K562 (cell line): ENCODE measurements at places on chromosomes 7 and 10.

DNA sequence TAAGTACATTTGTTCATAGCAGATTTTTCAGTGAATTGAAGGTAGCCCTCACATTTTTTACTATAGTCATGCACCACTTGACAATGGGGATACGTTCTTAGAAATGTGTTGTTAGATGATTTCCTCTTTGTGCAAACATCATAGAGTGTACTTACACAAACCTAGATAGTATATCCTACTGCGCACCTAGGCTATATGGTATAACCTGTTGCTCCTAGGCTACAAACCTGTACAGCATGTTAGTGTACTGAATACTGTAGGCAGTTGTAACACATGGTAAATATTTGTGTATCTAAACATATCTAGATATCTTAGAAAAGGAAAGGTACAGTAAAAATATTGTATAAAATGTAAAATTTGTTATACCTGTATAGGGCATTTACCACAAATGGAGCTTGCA is 41.2 kb downstream of the TAX1BP1 start:
- DNase-seq, result no peak

GRCh38 chr7:139726485-139726869 is 51.3 kb downstream of the HIPK2 start:
- DNase-seq, result no peak

GRCh38 chr7:28329661-28330363 is 82.5 kb upstream of the CREB5 start:
- no peak for DNase-seq

DNA sequence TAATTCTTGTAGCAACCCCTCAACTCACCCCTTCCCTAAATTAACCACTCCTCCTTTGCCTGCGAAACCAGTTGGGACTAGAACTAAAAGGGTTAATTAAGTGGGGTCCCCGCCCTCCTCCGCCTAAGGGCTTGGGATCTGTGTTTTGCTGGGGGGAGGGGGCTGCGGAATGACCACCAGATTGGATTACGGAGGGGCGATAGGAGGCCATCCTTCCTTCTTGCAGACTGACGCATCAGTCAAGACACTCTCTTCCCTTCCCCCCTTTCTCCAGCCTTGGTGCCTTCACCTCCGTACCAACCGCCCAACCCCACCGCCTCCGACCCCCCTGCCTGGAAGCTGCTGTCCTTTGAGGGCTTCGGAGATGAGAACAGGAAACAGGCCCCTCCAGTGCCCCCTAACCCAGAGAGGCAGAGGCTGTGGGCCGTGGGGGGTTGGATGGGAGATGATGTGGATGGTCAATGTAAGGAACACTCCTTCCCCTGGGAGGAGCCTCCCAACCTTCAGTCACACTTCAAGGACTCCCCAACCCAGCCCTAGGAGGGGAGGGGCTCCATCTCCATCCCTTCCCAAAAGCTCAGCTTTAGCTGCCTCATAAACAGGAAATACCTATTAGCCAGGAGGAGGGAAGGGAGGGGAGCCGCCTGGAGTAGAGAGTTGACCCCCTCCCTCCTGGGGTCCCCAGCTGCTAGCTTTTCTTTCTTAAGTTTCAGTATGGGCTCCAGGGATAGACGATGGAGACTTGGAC is 997 bp upstream of the LDB1 start:
- DNase-seq, result no peak

DNA sequence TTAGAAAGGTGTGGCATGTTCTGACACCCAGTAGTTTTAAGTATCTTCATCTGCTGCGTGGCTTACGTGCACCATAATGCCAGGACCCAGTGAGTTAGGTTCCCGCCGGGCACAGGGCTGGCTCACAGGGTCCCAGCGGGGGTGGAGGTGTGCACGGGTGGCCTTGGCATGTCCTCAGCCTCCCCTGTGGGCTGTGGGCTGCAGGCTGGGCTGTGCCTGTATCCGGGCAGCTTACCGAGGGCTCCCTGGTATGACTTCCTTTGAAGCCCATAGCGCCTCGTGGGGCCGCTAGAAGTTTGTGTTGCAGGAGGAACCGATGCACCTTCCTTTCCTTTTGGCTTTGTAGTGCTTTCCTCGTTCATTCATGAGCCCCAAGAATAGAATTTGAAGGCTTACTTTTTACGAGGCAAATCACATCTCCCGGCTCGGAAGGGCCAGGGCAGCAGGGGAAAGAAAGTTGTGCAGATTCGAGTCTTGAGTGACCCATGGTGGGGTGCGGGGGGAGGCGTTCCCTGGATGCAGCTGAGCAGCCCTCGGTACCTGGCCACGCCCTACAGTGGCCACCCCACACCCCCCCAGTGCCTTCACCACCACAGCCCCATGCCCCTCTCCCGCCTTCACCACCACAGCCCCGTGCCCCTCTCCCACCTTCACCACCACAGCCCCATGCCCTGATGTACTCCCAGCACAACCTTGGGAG is 113.2 kb downstream of the WDR37 start:
- no peak for DNase-seq

- no peak for DNase-seq
These were observed 55.3 kb upstream of the ZMIZ1 start for GRCh38 chr10:79013406-79013987.

DNA sequence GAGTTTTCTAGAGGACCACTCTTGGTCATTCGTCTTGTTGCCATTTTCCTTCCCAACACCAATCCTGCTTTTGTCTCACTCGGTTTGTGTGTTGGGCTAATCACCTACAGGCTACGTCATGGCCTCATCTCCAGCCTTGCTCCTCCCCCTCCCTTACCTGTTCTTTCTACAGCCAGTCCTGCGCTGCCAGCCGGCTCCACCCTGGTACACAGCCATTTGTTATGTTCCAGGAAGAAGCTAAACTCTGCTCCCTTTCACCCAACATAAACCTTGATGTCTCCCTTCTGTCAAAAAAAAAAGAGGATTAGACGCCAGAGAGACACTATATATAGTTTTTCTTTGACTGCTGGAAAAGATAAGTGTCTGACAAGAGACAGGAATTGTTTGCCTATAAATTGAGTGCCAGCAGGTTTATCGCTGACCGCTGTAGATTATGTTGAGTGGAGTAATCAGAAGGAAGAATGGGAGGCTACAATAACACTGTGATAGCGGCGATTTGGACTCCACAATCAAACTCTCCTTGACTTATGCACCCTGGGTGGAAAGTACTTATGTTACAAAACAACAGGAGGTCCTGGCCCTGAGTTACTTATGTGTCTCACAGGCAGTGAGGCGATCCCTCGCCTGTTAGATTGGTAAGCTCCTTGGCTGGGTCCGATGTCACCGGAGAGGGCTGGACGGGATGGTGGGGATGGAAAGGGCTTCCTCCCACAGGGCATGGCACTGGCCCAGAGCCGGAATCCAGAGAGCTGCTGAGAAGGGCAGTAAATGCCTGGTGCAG is 171.3 kb upstream of the BMPER start:
- DNase-seq, result no peak

GRCh38 chr7:29413626-29414136 is 150.0 kb upstream of the PRR15 start:
- no peak for DNase-seq

- DNase-seq, result no peak
These were observed 51.2 kb downstream of the HIF1AN start for GRCh38 chr10:100586959-100587358.

- no peak for DNase-seq
These were observed 572 bp downstream of the AGK start for GRCh38 chr7:141551782-141552181.

- peak; percentile 38 for DNase-seq
These were observed 80.6 kb downstream of the PRKAG2 start for GRCh38 chr7:151796091-151796870.

DNA sequence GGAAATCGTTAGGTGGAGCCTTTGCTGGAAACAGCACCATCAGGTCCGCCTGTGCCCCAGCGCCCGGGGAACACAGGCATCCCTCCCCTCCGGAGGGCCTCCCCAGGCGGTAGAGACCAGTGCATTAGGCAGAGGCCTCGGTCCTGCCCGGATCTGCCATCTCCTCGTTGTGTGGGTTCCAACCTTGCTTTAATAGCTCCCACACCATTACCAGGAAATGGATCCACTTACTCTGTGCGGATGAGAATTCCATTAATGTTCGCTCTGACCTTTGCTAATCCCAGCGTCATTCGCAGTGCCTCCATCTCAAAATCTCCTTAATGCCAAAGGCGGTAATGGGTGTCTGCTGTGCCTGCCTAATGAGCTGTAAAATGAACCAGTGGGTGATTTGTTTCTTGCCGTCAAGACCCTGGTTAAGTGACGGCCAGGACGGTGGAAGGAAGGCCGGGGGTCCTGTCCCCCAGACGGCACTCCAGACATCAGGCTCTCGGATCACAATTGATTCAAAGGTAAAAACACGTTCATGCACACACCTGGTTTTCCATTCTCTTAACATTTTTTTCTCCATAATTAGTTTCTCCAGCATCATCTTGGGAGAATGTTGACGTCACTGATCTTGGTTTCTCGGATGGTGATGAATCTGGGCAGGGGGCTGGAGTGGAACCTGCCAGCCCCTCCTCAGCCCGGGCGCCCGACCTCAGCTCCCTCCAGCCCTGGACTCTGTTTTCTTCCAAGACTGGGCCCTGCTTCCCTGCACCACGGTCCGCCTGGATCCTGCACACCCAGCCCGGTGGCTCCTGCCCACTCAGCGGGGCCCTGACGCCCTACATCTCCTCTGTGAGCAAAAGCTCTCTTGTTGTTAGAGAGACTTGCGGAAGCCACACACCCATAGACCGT is 22.8 kb upstream of the FAM20C start:
- no peak for DNase-seq

DNA sequence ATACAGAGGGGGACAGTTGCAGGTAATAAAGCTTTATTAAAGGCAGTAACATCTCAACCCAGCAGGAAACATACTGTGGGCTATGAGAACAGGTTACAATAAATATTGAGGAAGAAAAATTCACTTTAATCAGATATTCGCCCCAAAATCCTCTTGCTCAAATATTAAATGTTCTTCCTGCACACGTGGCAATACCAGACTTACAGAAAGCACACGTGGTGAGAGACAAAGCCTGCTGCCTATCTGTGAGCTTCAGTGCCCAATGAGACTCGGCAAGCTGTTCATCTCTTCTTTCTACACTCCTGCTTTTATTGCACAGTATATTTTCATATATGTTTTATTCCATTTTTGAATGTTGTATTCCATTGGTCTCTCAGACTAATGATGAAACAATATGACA is 113.2 kb downstream of the OR13A1 start:
- no peak for DNase-seq

DNA sequence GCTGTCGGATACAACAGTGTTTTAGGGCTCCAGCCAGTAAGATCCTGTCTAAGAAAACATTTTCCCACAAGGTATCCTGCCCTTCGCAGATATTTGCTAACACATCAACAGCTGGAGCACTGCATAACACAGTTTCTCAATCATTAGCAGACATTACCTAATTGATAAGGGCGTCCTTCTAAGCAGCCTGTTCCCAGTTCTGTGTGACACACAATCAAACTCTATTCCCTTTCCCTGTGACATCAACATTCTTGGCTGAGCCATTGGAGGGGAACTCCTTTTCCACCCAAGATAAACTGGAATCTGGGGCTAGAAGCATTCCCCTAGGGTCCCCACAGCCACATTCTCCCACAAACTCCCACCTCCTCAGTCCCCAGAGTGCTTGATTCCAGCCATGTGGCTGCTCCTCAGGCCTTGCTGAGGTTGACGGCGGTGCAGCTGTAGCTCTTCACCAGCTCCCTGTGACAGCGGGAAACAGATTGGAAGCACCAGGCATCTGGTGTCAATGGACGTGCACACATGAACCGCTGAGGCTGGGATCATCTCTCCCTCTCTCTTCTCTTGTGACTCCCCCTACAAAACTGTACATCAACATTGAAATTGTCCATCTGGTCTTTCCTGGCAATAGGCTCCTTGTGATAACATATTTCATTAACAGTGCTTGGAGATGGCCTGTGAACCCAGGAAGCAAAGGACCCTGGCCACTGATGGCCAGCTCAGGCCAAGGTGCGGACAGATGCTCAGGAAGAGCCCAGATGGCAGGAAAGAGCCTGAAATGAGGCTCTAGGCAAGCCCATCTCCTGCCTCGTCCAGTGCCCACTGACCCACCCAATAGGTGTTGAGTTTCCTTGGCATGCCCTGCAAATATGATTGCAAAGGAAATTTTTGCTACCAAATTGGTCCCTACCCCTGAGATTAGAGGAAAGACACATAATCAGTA is 131.1 kb upstream of the TBX20 start:
- DNase-seq, result no peak

GRCh38 chr7:122719010-122719578 is 16.4 kb upstream of the RNF148 start:
- DNase-seq, result no peak

DNA sequence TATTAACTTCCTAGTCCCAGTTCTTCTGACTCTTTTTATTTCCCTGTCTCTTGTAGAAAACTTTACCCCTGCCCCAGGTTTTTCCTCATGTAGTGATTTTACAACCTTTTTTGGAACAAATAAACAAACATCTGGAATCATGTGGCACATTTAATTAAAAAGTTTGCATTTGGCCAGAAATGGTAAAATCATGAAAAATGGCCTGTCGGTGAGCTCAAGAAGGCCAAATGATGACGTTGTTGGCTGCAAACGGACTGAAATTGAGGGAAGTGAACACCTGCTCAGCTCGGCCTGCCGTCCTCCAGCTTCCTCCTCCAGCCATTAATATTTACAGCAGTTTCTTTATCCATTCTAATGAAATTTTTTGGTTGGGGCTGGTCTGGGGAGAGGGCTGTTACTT is 902.8 kb downstream of the LRMDA start:
- DNase-seq, result no peak

DNA sequence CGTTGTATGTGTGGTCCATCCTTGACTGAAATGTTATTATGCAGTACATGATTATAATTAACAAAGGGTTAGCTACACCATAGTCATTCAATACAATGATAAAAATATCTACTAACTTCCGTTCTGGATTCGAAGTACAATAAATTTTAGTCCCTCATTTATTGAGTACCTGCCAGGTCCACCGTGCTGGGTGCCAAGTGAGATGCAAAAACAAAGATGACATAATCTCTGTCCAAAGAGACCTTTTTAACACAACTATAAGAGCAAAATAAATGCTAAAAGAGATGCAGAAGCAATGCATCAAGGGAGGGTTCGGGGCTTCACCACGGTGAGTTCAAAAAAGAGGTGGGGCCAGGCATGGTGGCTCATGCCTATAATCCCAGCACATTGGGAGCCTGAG is 33.1 kb downstream of the LAMB1 start:
- no peak for DNase-seq

GRCh38 chr7:17022920-17023319 is 141.1 kb upstream of the AGR3 start:
- no peak for DNase-seq

DNA sequence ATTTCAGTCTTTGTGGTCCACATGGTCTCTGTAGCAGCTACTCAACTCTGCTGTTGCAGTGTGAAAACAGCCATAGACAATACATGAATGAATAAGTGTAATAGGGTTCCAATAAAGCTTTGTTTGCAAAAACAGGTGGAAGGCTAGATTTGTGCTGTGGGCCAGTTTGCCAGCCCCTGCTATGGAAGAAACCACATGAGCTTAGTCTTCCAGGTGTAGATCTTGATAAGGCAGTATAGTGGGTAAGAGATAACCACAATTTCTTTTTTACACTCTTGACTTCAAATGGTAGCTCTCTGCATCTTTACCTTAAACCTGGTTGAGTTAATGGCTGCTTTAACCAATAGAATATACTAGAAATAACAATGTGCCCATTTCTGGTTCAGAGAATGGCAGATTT is 135.0 kb upstream of the PALS2 start:
- no peak for DNase-seq
